ENCODE measurements at places on chromosomes 11 and 22.

GRCh38 chr11:66604155-66604554 is 11.2 kb downstream of the CCS start:
- DNase-seq, result no peak

DNA sequence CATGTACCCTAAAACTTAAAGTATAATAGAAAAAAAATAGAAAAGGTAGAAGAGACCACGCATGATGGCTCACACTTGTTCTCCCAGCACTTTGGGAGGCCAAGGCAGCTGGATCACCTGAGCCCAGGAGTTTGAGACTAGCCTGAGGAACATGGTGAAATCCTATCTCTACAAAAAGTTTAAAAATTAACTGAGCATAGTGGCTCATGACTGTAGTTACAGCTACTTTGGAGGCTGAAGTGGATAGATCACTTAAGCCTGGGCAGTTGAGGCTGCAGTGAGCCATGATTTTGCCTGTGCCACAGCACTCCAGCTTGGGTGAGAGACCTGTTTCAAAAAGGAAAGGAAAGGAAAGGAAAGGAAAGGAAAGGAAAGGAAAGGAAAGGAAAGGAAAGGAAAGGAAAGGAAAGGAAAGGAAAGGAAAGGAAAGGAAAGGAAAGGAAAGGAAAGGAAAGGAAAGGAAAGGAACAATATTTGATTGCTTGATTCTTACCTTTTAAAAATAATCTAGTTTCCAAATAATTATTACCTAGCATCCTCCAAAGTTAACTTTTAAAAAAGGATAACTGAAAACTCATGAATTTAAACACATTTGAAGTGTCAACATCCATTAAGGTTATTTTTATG is 99.9 kb upstream of the PAX6 start:
- no peak for DNase-seq

GRCh38 chr11:96134602-96135001 is 208.4 kb downstream of the MAML2 start:
- no peak for DNase-seq

DNA sequence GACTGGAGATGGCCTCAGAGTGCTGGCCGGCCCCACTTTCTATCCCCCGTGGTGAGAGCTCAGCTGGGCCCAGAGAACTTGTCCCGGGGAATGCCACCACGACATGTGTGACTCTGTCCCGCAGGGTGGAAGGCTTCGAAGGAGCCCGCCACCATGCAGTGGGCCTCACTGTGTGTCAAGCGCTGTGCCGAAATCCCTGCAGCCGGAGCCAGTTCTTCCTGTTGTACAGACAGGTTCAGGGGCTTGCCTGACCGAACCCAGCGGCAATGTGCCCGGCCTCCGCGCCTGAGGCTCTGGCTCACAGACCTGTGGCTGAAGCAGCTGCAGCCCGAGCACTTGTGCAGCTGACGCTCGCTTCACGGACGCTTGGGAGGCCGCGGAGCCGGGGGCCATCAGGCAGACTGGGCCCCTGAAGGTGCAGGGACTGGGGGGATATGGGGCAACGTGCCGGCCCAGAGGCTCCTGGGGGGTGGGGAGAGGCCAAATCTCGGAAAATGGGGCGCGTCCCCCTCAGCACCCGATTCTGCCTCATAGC is 650 bp downstream of the PPM1F start:
- peak; percentile 31 for DNase-seq

GRCh38 chr11:2299773-2300172 is 1.9 kb downstream of the C11orf21 start:
- DNase-seq, result no peak

DNA sequence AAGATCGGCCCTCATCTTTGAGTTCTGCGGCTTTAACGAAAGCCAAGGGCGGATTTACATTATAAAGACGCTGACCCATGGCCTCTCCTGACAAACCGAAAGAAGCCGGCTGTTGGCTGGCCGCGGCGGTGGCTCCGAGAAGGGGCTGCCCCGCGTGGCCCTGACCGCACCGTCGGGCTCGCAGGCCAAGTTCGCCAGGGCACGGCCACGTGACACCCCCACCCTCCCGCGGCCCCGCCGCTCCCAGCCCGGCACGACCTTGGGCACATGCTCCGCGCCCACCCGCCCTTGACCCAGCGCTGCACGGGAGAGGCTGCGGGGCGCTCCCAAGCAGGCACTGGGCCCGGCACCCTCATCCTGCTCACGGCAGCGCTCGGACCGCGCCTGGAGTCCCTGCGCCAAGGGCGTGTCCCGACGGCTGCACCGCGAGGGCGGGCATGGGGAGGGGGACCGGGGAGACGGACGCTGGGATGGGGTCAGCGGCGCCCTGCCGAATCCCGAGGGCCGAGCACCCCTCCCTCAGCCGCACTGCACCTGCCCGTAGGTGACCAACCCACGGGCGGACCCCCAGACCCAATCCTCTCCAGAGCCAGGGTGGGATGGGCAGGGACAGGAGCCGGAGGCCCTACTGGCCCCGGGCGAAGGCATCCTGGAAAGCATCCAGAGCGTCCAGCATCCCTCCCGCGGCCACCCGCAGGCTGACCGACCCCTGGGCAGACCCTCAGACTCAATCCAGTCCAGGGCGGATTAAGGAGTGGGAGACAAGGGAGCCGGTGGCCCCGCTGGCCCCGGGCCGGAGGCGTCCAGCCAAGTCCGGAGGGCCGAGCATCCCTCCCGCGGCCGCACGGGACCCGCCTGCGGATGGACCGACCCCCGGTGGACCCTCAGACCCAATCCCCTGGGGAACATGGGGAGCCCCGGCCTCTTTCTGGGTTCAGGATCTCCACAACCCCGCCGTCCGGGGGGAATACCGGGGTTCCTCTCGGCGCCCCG is 759 bp downstream of the CPT1A start:
- DNase-seq, result no peak

- no peak for DNase-seq
Observed at GRCh38 chr11:79312617-79313529, 128.0 kb downstream of the TENM4 start.

- DNase-seq, result no peak
Observed at GRCh38 chr11:62449451-62449851, 30.6 kb downstream of the SCGB1A1 start.

DNA sequence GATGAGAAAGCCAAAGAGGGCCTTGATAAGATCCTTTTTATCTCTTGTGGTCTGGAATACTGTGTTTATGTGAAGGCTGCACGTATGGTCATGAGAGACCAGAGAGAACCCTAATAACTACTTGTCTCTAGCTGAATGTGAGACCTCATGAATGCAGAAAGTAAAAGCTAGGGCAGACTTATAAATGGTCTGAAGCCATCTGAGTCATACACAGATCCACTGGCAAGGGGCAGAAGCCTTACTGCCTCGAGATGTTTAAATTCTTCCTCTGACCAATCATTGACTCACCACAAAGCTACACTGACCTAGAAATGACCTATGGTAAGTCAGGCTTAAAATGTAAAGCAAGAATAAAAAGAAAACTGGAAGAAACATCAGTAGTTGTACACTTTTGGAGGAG is 22.7 kb upstream of the OR4B1 start:
- no peak for DNase-seq

DNA sequence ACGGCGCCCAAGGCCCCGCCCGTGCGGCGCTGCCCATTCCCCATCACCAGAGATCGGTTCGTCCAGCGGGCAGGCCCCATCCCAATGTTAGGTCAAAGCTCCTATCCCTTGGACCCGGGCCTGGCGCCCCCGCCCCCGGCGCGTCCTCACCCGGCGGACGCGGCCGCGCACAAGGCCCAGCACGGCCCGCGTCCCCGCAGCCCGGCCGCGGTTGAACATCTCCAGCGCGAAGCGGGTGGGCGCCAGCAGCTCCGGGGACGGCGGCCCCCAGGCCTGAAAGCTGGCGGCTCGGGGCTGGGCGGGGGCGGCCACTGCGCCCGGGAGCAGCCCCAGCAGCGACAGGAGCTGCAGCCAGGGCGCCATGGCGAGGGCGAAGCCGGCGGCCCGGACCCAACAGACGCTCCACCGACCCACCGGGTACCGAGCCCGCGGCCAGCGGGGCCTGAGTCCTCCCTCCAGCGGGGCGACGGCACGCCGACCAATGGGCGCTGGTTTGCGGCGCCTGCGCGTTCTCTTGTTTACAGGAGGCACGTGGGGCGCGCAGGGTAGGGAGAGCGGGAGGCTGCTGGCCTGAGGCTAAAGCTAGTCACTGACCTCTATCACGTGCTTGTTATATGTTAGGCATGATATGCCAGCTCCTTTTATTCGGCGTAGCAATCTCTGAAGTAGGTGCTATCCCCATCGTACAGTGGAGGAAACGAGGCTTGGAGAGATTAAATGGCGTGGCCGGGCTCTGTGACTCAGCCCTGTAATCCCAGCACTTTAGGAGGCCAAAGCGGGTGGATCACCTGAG is at the start of gene CTSF:
Gene CTSF (minus strand): TSS at position 483 of the 793 bp plus-strand sequence. CDS start 120 bp downstream, at position 363.
- DNase-seq, result peak; percentile 63

DNA sequence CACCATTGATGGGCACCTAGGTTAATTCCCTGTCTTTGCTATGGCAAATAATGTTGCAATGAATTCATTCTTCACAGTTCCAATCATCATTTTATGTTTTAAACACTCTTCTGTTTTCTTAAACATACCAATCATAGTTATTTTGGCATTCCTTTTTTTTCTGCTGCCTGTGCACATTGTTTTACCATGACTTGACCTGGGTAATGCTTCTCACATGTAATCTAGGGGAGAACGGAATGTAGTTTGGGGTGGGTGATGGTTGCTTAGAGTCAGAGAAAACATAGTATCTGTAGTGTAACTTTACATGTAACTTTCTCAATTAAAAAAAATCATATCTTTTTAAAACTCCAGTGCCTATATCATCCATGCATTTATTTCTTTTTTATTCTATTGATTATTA is 1945.3 kb upstream of the RAG2 start:
- DNase-seq, result no peak

DNA sequence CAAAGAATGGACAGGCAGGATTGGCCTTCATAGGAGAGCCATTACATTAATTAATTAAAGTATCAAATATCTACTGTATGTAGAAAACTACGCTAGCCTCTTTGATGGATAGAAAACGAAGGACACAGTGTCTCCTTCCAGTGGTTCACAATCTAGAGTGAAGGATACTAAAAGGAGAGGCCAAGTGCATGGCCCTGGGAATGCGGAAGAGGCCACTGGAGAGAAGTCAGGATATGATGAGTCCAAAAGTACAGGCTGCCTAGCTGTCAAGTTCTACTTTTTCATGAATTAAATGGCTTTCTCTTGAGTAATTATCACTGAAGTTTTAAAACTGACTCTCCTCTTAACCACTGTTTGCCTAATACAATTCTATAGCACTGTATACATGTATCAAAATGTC is 41.9 kb downstream of the ATG16L2 start:
- no peak for DNase-seq

GRCh38 chr22:18042685-18043084 is 18.3 kb upstream of the MICAL3 start:
- no peak for DNase-seq

DNA sequence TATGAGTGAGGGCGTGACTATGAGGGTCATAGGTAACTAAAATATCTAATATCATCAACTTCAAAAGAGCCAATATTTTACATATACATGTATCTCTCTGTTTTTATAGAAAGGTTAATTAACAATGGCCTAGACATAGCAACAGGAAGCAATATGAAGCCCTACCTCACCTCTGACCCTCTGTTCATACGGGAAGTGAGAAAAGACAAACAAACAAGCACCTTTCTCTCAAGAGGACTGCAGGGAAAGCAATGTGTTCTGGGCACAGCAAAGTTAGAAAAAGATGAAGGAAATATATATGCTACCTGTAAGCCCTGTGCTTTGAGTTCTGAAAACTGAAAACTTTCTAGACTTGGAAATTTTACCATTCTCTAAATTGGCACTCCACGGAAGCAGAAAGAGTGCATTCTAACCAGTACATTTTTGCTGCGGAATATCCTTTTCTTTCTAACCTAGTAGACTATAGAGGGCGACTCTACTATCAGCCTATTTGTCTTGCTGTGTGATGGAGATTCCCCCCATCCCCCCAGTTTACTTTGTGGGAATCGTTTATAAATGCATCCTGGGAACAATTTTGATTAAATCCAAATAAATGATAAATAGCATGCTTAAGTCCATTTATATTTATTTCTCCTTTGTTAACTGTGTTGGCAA is 830.4 kb upstream of the FAT3 start:
- no peak for DNase-seq

DNA sequence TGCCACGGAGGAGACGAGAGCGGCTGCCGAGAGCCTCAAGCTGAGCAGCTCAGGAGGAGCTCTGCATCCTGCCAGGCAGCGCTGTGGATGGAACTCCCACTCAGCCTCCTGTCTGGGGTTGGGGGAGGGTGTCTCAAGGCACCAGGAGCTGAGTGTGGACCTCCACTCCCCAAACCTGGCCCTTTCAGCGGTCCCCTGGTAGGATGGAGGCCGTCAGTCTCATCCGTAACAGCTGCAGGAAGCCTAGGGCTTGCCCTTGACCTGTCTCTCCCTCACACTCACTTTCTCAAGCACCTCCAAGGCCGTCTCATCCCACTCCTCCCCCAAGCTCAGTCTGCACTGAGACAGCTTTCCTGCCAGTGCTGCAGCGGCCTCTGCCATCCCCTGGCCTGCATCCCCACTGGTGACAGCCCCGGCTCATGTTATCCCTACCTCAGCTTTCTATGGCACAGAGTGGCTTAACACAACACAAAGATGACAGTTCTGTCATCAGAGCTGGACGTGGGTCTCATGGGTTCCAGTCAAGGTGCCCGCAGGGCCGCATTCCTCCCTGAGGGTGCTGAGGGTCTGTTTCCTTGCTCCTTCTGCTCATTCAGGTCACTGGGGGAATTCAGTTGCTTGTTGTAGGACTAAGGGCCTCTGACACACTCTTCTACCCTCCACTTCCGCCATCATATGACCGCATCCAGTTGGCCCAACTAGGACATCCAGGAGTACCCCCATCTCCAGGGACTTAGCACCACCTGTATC is 341.9 kb upstream of the B3GAT1 start:
- DNase-seq, result no peak

DNA sequence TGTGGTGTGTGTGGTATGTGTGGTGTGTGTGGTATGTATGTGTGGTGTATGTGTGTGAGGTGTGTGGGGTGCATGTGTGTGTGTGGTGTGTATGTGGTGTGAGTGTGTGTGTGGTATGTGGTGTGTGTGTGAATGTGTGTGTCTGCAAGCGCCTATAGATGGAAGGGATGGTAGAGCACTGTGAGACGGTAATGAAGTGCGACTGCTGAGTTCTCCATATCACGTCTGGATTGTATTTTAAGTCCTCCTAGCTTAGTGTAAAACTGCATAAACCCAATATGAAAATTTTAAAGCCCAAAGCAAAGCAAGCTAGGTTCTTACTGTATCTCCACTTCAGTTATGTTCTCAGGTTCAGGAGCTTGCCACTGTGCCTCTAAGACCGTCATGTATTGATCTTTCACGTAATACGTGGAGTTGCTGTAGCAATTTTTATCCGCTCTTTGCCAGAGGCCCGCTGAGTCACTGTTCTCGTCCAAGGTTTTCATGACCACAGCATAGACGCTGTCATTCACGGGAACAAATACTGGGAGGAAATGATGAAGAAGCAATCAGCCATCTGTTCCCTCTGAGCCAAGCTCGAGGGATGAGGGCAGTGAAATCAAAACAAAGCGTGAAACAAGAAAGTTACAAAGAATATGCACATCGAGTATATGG is 5.5 kb downstream of the PLET1 start:
- no peak for DNase-seq

- no peak for DNase-seq
Observed at GRCh38 chr11:10418950-10419310, 36.1 kb upstream of the AMPD3 start.

All from stimulated activated naive CD4-positive, alpha-beta T cell (primary cell).